ENCODE measurements at places on chromosomes 4 and X. TPM values are rescaled to one million over a fixed set of nuclear protein-coding genes. Genes with fewer than 3 reads are reported as not detected.
A peak's percentile ranks its signal among the peaks of the same experiment; 100 is the strongest.

- DNase-seq: no peak
Observed at GRCh38 chr4:174549721-174550120, 27.4 kb upstream of the HPGD start.

DNA sequence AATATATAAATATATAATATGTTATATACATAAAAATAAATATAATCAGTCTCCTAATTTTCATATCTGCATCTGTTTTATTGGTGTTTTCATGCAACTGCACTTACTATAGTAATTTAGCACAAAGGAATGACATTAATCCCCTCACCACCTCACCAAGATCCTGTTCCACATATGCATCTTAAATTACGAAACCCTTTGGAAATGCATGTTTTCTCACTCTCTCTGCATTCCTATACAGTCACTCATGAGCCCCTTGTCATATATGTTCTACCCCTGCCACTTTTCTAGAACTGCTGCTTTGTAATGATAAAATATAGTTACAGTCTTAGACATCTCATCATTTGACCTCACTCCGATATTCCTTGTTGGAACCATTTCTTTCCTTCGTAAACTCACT, 728.7 kb upstream of the SLIT2 start:
- DNase-seq: no peak

GRCh38 chrX:71103110-71103983, 3.2 kb downstream of the CXorf65 start:
- DNase-seq: no peak

The CPZ gene
- not detected for total RNA-seq

- no peak for DNase-seq
Observed at GRCh38 chr4:111979921-111980320, 165.3 kb upstream of the FAM241A start.

DNA sequence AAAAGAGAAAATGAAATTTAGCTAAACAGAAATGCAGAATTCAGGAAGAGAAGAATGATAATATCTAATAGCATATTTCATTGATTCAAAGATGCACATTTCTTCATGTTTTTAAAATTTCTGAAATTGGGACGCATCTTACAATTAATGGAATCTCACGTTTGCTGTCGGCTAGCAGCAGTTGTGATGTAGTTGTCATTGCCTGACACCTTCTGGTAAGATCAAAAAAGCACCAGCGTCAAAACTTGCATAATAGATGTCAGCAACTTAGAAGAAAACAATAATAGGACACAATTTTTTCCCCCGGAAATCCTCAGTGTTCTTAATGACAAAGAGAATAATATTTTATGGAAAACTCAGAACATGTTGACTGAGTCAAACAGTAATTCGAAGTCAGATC, 29.8 kb upstream of the SLC7A3 start:
- no peak for DNase-seq

The PDE6B gene
- total RNA-seq: 5.6 TPM

GRCh38 chr4:155450676-155451075, 73.9 kb upstream of the MAP9 start:
- no peak for DNase-seq

GRCh38 chrX:15977644-15978043, 123.0 kb upstream of the AP1S2 start:
- DNase-seq: no peak

- DNase-seq: no peak
Observed at GRCh38 chrX:148933881-148934280, 433.5 kb downstream of the AFF2 start.

DNA sequence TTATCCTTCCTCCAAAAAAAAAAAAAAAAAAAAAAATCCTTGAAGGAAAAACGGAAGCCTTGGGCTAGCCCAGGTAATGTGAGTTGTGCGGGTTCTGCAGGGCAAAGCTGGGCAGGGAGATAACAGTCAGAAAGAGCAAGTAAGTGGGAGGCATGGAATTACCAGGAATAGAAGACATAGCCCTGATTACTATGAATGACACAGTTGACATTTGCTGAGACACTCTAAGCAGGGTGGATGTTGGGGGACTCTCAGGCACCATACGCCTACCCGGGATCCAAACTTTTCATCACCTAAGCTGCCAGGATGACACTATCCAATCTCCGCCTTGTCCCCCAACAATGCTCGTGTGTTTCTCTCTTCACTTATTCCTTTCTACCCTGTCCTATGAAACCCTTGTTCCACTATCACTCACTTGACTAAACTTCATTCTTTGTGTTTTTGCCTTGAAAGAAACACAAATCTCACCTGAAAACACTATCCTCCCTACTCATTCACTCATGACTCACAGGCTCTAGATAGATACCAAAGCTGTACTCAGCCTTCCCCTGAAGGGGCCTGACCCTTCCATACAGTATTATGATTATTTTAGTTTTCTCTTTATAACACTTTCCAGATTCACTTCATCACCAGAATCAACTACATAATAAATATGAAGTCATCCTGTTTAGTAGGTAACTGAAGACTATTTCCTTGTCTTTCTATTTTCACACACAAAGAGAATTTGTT, 158.4 kb downstream of the INPP4B start:
- no peak for DNase-seq

The MAGEA3 gene
- not detected for total RNA-seq

DNA sequence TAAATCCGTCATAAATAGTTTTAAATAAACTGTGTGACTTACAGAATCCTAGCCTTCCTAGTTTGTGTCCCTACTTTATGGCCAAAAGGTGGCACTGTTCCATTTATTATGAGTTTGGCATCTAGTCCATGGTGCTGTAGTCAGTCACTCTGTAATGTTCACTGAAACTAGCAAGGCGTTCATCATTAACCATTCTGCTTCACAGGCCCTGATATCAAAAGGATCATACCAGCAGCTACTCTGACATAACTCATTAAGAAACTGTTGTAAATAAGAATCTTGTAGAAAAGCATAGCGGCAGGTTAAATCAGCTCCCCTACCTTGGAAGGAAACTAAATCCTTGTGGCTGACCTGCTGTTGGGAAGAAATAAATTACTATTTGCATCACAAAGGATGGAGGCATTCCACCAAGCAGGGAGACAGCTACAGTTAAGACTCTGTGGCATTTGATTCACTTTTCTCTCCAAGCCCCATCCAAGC, 919.6 kb upstream of the DIAPH2 start:
- DNase-seq: no peak

DNA sequence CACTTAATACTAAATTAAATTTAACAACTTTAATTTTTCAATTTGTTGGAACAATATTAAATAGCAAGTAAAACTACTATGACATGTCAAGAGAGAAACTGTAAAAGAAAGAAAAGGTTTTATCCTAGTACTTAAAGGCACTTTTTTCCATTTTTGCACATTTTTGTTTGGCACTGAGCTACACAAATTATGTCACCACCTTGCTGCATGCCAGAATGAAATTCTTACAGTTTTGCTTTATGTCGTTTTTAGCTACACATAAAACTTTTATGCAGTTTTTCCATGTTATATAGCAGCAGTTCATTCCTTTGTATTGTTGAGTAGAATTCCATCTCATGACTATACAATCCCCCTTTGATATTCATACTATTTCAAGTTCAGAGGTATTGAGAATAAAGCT, 99.1 kb upstream of the RXFP1 start:
- DNase-seq: no peak

The MAGEA11 gene
- total RNA-seq: not detected

GRCh38 chrX:108347800-108348199, 90.4 kb downstream of the COL4A6 start:
- no peak for DNase-seq

DNA sequence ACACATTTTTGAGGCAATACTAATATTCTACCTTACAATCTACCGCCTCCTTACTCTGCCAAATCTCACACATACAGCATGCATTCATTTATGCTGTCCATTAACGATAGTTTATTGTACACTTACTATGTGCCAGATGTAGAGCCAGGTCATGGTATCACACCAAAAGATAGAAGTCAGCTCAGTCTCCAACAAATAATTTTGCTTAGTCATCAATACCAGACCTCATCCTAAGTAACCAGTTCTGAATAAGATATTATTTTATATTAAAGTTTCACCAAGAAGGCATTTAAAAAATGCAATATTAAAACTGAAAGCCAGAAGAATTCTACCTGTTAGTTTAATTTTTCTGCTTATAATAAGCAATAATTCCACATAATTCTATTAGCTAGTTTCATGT, 60.6 kb upstream of the TTC29 start:
- no peak for DNase-seq

DNA sequence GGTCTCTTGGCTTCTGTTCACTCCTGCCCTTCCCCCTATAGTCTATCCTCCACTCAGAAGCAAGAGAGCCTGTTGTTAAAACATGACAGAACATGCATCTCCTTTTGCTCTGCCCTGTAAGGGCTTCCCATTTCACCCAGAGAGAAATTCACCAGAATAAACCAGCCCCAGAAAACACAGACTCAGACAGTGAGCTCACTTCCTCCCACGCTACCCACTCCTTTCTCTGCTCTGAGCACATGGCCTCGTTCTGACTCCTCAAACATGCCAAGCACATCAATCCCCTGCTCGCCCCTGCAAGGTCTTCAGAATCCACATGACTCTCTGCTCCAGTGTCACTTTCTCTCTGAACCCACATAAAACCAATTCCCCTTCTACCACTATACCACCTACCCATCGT, 50.4 kb downstream of the MID1 start:
- no peak for DNase-seq

DNA sequence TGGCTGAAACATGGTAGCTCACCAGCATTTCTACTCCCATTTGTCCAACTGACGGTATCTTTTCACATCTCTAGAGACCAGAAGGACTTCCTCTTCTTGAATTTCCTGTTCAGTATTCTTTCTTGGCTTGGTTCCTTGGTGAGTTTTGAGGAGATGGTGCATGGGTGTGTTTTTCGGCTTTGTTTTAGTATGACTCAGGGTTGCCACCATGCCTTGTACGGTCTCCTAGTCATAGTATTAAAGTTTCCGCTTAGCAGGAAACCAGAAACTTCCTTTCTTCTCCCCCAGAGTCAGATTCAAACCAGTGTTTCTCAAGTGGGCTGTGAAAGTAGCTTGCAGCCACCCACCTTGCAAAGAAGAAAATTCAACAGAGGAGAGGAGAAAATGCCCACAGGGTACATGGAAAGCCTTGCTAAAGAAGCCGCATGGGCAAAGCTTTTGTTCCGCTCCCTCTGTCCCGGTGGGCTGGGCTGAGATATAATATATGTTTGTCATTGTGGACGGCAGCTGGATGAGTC, 5.7 kb downstream of the CD99 start:
- peak; percentile 92 for DNase-seq

GRCh38 chr4:25320336-25320735, 7.8 kb downstream of the ZCCHC4 start:
- no peak for DNase-seq

DNA sequence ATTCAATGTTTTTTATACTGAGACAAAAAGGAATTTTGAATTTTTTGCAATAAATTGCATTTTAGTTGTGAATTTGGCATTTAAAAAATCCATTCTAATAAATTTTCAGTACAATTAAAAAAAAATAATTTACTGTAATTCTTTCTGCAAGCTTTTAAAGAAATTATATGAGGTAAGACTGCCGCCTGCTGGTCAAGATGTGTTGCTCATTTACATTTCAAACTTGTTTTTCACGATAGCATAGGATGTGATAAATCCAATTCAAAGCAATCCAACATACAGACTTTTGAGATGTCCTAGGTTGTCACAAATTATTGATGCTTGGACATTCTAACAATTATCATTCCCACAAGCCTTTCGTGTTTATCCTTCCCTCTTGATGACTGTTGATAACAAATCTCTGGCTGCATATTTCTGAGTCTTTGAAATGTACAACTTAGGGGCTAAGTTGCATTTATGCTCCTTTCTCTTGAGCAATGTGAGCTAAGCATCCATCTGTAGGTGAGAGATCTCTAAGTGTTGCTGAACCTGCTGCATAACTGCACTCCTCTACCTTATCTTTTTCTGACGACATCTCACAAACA, 21.7 kb upstream of the MFAP3L start:
- no peak for DNase-seq

The LRCH2 gene
- total RNA-seq: 0.03 TPM

DNA sequence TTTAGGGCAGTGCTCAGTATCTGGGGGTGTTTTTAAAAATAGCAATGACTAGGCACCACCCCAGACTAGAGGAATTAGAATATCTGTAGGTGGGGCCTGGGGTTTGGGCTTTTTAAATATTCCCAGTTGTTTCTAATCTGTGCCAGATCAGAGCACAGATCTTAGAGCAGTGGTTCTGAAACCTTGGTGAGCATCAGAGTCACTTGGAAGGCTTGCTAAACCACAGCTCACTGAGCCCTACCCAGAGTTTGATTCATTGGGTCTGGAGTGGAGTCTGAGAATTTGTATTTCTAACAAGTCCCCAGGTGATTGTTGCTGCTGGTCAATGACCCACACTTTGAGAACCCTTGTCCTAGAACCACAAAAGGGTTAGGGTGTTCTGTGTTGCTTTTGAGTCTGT, 16.7 kb downstream of the HADH start:
- no peak for DNase-seq

DNA sequence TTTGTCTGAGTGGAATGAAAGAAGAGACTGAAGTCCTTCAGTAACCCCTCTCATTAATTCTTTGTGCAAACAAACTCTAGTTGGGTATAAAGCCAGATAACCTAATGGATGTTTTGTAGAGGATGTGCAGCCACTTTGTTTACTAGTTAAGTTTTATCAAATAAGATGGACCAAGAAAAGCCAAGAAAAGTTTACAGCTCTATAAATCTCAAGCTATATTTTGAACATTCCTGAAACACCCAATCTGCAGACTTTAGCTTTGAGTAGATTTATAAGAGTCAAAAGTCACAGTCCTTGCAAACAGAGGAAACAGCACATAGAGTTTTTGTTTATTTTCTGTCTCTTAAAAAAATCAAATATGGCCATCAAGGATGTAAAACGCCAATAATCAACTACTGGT, 452.9 kb downstream of the SPRY1 start:
- DNase-seq: no peak

GRCh38 chr4:162274354-162274753, 110.6 kb upstream of the FSTL5 start:
- DNase-seq: peak; percentile 40

DNA sequence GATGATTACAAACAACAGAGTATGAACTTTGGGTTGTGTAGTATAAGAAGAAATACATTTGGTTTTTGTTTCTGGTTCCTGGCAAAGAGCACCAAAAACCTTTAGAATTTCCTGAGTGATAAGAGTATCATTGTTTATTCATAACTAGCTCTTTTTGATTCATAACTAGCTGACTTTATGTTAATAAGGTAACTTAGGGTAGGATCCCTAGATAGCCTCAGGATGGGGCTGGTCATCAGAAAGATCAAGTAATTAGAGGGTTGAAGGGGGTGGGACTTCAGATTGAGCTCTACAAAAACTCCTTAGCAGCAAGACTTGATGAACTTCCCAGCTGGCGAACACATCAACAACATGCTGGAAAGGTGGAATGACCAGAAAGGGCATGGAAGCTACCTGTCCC, 166.5 kb downstream of the SCFD2 start:
- no peak for DNase-seq

The TCEAL2 gene
- total RNA-seq: not detected

The ZBED1 gene
- 75.5 TPM for total RNA-seq

Measured in GM12878 (cell line).